Brain pericyte (primary cell): ENCODE measurements at places on chromosomes 3 and 15.

GRCh38 chr15:85097250-85097649 is 115.6 kb downstream of the PDE8A start:
- DNase-seq: no peak

- no peak for DNase-seq
Measured at GRCh38 chr3:173823911-173824460, 426.4 kb downstream of the NLGN1 start.

- DNase-seq: no peak
Measured at GRCh38 chr3:151452841-151453240, 8.0 kb downstream of the IGSF10 start.

GRCh38 chr15:74955017-74955416 is 1.6 kb downstream of the RPP25 start:
- DNase-seq: no peak

- DNase-seq: no peak
Measured at GRCh38 chr3:122247087-122247824, 63.8 kb downstream of the CASR start.

GRCh38 chr15:24954783-24955530 is at the start of the genes SNRPN and SNURF:
SNRPN (plus strand) TSS chr15:24954987; CDS start chr15:24974454, 19,467 bp downstream.
SNURF (plus strand) TSS chr15:24954987; CDS start chr15:24955049, 62 bp downstream.
- DNase-seq: peak; percentile 4

- no peak for DNase-seq
Measured at GRCh38 chr3:48232734-48233133, 8.2 kb upstream of the ZNF589 start.

DNA sequence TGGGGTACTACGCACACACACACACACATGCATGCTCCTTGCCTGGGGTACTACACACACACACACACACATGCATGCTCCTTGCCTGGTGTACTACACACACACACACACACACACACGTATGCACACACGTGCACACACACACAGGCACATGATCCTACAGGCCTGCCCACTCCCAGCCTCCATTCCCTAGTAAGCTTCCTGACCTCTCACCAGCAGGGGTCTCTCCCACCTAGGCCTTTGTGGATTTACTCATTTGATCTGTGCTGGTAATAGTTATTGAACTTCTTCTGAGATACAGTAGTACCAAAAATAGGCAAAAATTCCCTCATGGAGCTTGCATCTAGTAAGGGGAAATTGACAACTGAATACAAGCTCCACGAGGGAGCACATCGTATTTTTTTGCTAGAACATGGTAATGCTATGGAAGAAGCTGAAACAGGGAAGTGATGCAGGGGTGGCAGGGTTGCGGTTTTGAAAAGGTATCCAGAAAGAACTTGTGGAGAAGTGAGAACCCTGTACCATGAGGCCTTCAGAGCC is 19.1 kb downstream of the TTC21A start:
- DNase-seq: no peak

DNA sequence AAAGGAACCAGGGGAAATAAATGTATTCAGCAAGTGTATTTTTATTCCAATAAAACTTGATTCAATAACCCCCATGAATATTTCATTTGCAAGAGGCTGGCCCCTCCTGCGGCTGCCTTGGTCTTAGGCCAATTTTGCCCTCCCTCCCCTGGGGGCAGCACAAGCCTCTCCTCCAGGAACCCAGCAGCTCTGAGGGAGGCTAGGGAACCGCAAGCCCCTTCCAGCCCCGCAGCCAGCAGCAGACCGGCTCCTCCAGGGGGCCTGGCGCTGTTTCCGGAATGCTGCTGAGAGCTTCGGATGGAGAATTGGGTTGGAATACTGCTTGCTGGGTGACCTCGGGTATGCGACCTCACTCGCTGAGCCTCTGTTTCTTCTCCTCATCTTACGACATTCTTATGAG is 150.1 kb downstream of the RAB11A start:
- no peak for DNase-seq

DNA sequence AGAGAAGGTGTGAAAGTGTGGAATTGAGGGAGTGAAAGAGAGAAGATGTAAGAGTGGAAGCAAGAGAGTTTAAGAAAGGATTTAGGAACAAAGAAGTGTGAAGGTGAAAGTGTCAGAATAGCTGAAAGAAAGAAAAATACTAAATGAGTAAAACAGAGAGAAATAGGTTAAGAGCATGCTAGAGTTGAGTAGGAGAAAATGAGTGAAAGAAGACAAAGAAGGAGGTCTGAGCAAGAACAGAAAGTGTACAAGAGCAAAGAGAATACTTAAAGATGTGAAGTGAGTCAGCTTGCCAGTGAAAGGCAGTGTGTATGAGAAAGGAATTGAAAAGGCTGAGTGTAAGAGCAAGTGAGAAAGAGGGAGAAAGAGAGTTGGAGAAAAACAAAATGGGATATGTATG is 348.8 kb upstream of the BCHE start:
- no peak for DNase-seq

- DNase-seq: no peak
Measured at GRCh38 chr3:122186372-122186771, 2.9 kb downstream of the CASR start.

GRCh38 chr3:187130346-187131066 is 8.8 kb downstream of the RPL39L start:
- no peak for DNase-seq

- no peak for DNase-seq
Measured at GRCh38 chr3:124797426-124797945, 67.2 kb downstream of the UMPS start.

DNA sequence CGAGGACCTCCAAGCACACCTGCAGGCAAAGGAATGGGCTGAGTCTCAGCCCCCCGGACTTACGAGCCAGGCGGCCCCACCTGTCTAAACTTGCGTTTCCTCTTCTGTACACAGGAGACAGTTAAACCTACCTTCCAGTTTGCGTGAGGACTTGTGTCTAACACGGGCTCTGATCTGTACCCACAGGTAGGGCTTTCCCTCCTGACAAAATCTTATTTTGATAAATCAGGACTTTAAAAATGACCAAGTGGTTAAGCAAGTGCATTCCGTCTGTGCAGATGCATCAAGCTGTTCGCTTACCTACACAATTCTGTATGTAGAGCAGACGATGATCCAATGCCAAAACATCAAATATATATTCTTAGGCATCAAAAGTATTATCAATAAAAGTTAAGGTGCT is 238.0 kb downstream of the XXYLT1 start:
- no peak for DNase-seq

GRCh38 chr15:101528917-101529299 is 39.4 kb upstream of the PCSK6 start:
- DNase-seq: no peak

GRCh38 chr3:1987980-1988379 is 110.7 kb upstream of the CNTN4 start:
- DNase-seq: no peak

- no peak for DNase-seq
Measured at GRCh38 chr3:128409624-128410581, 56.8 kb downstream of the DNAJB8 start.

- DNase-seq: no peak
Measured at GRCh38 chr15:96331945-96332636, 1.6 kb downstream of the NR2F2 start.

- no peak for DNase-seq
Measured at GRCh38 chr3:192392986-192393385, 334.4 kb downstream of the FGF12 start.

GRCh38 chr3:110174908-110175307 is 837.6 kb upstream of the DPPA4 start:
- no peak for DNase-seq

GRCh38 chr3:49378249-49378895 is 20.2 kb upstream of the GPX1 start:
- DNase-seq: no peak

DNA sequence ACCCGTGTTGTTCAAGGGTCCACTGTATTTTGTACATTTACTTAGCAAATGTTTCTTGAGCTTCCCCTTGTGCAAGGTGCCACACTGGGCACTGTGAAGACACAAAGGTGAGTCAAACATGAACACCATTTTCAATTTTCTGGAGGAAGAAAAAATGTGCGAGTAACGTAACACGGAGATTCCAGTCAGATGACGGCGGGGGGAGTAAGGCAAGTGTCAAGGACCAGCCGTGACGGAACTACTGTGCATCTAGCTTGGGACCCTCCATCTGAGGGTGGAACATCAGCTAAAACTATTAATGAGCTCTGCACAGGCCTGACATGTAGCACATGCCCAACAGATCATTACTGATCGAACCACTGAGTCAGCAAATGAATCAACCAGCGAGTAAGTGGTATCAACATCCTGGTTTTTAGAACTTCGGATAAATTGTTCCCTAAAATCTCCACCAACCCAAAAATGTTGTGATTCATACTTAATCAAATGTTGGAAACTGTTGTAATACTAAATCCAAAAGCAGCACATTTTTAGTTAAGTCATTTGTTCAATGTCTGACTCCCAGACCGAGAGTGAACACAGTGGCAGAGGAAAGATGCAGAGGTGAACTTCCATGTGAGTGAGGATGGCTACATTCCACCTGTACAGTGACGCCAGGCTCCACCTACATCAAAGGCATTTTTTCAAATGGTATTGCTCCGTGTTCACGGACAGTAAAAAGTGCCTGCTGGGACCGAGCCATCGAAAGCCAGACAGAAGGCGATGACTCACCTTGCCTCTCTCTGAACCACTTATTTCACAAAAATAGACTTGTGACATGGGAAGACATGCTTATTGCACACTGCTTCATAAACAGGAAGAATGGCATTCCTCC is 172.2 kb downstream of the ATP10A start:
- no peak for DNase-seq

GRCh38 chr3:39329493-39329892 is at the start of gene CCR8:
CCR8 (plus strand) TSS chr3:39329709; CDS start chr3:39332332, 2,623 bp downstream.
- DNase-seq: no peak

DNA sequence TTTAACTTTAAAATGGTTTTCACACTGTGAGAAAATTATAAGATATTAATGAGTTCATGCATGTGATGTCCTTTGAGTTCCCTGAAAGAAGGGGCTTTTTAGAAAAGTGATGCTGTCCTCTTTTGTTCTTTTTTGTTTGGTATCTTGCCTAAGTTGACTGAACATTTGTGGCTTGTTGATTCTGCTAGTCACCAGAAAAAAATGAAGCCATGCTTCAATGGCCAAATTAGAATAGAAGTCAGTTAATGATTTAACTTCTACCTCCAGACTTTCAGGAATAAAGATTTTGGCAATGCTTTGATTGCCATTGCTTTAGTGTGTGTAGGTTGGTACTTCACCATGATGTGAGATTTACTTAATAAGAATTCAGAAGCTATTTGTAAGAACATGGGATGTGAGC is 260.6 kb upstream of the NECTIN3 start:
- DNase-seq: no peak

- no peak for DNase-seq
Measured at GRCh38 chr3:45204136-45204535, 22.0 kb downstream of the TMEM158 start.

GRCh38 chr15:75307778-75308390 is 25.2 kb downstream of the GOLGA6D start:
- DNase-seq: no peak

GRCh38 chr3:126511291-126511690 is 6.3 kb downstream of the UROC1 start:
- DNase-seq: no peak

GRCh38 chr15:45414215-45414885 is 36.0 kb upstream of the GATM start:
- DNase-seq: no peak

DNA sequence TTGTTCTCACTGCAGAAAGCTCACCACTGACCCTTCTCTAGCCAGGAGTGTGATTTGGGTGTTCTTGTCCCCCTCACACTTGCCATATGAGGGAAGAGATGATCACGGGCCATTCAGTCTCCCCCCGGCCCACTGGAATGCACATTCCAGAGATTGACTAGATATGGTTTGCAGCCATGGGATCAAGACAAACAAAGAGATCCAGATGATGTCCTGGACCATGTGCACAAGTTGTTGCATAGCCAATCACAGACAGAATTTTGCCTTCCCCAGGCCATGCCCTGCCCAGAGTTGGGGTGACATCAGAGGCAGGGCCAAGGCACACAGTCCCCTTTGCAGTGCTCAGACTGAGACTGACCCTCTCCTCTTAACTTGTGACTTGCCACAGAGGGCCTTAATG is 14.8 kb downstream of the MUC13 start:
- no peak for DNase-seq

- DNase-seq: peak; percentile 40
Measured at GRCh38 chr15:34588046-34588674, 4.7 kb upstream of the GOLGA8B start.

DNA sequence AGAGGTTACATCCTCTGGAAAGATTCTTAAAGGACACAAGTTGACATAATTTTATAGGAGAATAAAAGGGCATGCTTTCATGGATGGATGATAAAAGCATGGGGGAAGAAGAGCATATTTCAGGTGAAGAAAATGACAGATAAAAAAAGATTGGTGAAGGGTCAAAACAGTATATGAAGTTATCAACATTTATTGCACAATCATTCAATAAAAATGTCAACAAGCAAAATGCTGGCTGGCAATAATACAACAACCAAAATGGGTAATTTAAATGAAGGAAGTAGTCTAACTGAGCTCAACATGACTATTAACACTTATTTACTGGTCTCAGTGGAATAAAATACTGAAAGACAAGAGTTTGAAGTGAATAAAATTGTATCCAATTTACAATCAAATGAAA is 696.7 kb downstream of the SQOR start:
- DNase-seq: no peak

- no peak for DNase-seq
Measured at GRCh38 chr3:151171145-151171757, 31.8 kb downstream of the GPR171 start.

GRCh38 chr3:33062866-33063265 is 34.1 kb downstream of the GLB1 start:
- no peak for DNase-seq

GRCh38 chr3:195911946-195912270 is 3.6 kb upstream of the TNK2 start:
- no peak for DNase-seq

DNA sequence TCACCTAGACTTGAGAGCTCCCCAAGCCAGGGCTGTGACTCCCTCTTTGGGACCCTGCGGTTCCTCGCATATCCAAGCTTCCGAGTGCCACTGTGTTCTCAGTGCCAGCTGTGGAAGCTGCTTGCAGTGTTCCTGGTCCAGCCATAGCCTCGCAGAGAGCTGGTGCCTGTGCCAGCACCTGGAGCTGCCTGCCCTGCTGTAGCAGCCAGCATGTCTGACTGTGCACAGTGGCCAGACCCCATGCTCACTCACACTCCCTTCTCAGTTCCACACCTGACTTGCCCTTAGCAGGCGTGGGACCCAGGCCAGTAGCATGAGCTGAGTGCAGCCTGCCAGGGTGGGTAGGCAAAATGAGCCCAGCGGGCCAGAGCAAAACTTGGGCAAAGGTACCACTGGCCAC is 25.3 kb downstream of the LRRC49 start:
- no peak for DNase-seq

- DNase-seq: no peak
Measured at GRCh38 chr15:31344266-31344665, 17.6 kb downstream of the KLF13 start.

- DNase-seq: no peak
Measured at GRCh38 chr3:46852839-46853355, 10.3 kb downstream of the MYL3 start.

GRCh38 chr3:194462936-194463335 is 23.9 kb downstream of the ATP13A3 start:
- DNase-seq: no peak

DNA sequence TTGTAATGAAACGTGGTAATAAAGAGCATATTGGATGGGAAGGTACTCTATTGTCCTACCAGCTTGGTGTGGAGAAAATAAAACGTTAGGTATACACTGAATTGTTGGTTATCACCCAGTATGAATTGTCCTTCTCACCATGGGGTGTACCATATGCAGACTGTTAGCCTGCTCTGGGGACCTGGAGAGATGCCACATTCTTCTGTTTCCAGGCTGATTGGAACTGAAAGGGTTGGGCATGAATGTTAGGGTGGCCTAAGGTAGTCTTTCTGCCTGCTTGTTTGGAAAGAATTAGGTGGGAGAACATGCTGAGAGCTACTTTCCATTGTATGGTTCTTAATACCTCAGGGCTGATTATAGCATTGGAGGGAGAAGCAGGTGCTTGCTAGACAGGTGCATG is 340.6 kb downstream of the PTPRG start:
- DNase-seq: no peak
